ENCODE measurements at places on chromosomes 4 and X. TPM values are rescaled to one million over a fixed set of nuclear protein-coding genes. Genes with fewer than 3 reads are reported as not detected.

The CXorf65 gene
- total RNA-seq: not detected

The CPE gene
- total RNA-seq: 0.89 TPM

DNA sequence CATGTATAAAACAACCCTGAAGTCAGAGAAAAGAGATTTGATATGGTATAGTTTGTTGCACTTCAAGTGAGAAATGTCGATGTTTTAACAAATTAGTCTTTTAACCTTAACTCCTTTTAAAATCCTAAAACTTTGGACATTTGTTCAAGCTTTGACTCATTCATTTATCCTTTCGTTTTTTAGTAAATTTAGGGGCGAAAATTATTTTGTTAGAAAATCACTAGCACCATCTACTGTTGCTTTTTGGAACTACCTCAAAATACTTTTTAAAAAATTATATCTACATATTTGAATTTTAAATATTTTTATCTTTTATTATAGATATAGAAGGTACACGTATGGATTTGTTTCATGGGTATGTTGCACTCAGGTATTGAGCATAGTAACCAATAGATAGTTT, 165.1 kb upstream of the POF1B start:
- DNase-seq: no peak

DNA sequence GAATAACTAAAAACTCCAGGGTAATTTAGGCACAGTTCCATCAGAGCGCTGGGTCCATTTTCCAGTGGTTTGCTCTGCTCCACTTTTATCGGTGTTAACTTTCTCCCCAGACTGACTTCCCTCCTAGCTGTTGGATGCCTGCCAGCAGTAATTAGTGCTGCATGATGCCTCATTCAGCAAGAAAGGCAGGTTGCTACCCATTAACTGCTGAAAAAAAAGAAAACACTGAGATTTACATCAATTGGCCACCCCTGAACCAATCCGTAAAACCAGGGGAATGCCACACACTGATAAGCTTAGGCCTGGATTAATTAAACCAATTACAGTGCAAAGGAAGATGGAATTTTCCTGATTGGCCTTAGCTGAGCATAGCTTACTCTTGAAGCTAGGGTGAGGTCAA, 182.4 kb upstream of the CXXC4 start:
- no peak for DNase-seq

All from dermis microvascular lymphatic vessel endothelial cell (primary cell).